ENCODE measurements at places on chromosomes 12 and 14. TPM values are rescaled to one million over a fixed set of nuclear protein-coding genes. Genes with fewer than 3 reads are reported as not detected.

Gene NKX2-1
- total RNA-seq, result not detected

Gene SLC2A14
- 1.3 TPM for total RNA-seq

- no peak for DNase-seq
Measured at GRCh38 chr12:12247584-12247983, 19.3 kb downstream of the LRP6 start.

GRCh38 chr12:4847713-4848112, 62.0 kb upstream of the KCNA1 start:
- no peak for DNase-seq

Measured in left cardiac atrium (tissue), 4 donors.